ENCODE measurements at places on chromosomes 12 and 14. TPM values are rescaled to one million over a fixed set of nuclear protein-coding genes. Genes with fewer than 3 reads are reported as not detected.
A peak's percentile ranks its signal among the peaks of the same experiment; 100 is the strongest.

FGD4 gene
- 40.2 TPM for total RNA-seq

DNA sequence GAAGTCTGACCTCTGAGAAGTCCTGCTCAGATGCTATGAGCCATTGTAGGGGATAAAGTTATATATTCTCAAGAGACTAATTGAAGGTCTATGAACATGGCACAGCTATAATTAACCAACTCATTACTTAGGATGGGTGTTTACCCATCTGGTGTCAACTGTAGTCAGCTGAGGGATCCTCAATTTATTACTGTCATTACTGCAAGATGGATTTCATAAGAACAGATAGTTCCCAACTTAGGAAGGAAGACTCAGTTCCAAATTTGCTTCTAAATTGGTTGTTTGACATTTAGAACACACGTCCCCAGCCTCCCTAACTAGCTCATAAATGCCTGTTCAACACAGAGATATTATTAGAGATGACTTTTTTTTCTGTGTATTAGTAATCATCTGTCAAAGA lies 81.4 kb downstream of the FRMD6 start:
- DNase-seq: no peak

SOCS4 gene
- total RNA-seq: 18.2 TPM

DNA sequence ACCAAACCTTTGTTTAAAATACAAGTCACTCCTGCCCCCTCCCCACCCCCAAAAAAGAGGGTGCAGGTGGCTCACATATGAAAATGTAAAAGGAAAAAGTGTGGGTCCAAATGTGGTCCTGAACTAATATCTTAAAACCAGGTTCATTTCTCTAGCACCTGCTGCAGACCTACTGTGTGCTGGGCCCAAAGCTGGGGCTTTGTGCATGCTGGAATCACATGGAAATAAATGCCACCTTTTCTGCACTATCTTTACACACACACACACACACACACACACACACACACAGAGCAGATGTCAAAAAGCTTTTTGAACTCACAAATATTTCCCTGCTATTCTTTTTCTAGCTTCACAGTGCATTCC lies 3.2 kb upstream of the BCL11B start:
- no peak for DNase-seq

DNA sequence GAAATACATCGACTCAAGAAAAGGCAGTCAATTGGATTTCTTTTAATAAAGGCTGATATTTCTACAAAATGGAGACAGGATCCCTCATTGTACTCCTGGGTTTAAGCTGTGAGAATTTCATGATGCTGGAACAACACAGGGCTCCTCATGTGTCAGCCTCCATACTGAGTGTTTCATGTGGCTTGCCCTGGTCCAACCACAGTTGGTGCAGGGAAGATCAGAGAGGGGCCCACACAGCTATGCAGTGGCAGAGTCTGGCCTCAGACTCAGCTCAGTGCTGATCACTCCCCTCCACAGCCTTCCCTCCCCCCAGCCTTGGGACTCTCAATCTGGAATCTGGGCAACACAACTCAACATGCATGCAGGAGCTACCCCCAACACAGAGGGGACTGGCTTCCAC lies 122.5 kb upstream of the OVCH1 start:
- DNase-seq: no peak

VRTN gene
- total RNA-seq: not detected

- no peak for DNase-seq
Observed at GRCh38 chr14:62734831-62735230, 310.4 kb downstream of the KCNH5 start.

COCH gene
- total RNA-seq: 0.40 TPM

NDRG2 gene
- 179 TPM for total RNA-seq

GRCh38 chr12:6632026-6632983 lies 3.5 kb downstream of the LPAR5 start:
- DNase-seq: peak; percentile 37

PZP gene
- total RNA-seq: not detected

MAP1LC3B2 gene
- not detected for total RNA-seq

DNA sequence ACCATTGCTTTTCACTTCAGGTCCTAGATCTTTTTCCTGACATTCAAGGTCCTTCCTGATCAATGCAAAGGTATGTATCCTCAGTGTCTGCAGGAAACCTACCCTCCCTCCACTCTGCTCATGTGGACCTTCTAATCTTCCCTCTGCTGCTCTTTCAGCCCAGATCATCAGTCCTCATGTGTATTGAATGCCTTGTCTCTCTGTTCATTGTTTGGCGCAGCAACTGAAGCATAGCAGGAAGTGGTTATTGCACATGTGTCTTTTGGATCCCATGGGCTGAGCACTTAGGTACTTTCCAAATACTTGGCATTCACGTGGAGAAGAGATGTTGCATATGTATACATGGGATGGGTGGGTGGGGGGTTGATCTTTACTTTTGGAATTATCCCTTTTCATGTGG lies 4.3 kb upstream of the NIN start:
- DNase-seq: no peak

RAD52 gene
- total RNA-seq: 27.4 TPM

- DNase-seq: no peak
Observed at GRCh38 chr14:30985796-30986195, 39.7 kb upstream of the AP4S1 start.

GRCh38 chr12:64057706-64058105 lies 164.4 kb downstream of the KICS2 start:
- DNase-seq: no peak

DNA sequence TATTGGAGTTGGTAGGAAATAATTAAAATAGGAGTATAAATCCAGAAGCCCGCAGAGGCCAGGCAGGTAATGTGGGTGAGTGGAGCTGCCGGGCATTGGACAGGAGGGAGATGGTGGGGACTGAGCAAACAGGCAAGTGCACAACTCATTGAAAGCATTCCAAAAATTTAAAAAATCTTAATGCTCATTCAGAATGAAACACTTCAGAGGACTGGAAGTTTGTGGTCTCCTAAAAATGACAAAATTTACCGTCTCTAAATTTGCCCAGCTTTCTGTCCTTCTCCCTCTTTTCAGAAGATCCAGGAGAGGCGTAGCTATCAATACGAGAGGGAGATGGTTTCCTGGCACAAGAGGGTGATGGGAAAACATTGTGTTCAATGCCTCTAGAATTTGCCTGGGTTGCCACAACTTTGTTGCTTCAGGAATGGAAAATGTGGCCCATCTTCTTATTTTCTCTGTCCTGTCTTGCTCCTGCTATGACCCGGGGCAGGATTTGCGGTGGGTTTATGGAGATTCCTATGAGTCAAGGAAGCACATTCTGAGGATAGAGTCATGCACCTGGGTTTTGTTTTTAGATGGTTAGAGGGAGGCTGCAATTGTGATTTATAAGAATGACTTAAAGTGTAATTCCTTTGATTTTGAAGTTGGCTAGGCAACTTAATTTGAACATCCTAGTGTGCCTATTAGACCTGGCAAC lies 72.2 kb downstream of the BORCS5 start:
- DNase-seq: peak; percentile 17

GRCh38 chr12:124939079-124939420 lies 24.6 kb upstream of the UBC start:
- peak; percentile 68 for DNase-seq

- no peak for DNase-seq
Observed at GRCh38 chr14:64951724-64952123, 9.2 kb upstream of the GPX2 start.

DNA sequence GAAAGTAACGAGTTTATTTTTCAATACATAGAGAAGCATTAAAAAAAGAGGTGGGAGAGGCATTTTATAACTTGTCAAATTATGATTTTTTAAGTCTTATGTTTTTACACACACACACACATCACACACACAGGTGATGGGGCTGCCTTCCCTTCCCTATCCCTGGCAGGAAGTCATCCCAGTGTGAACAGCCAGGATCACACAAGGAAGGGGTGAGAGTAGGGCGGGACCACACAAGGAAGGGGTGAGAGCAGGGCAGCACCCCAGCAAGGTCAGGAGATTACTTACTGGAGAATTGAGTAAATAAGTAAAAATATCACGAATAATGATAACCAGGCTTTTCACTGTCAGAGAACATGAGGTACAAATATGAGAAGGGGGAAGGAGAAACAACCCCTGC lies 372.6 kb downstream of the SEC23A start:
- DNase-seq: no peak

GRCh38 chr12:131827961-131828534 lies at the start of gene MMP17:
TSS of gene MMP17 (plus strand) at chr12:131828393. CDS start at chr12:131828495, 102 bp downstream.
- peak; percentile 21 for DNase-seq

CDCA3 gene
- 0.73 TPM for total RNA-seq

- DNase-seq: no peak
Observed at GRCh38 chr12:25052196-25052913, 103.5 kb upstream of the BCAT1 start.

GRCh38 chr14:23120541-23121251 lies 1.6 kb upstream of the CEBPE start:
- DNase-seq: peak; percentile 88

GRCh38 chr12:78584695-78585094 lies 279.9 kb upstream of the SYT1 start:
- no peak for DNase-seq

DNA sequence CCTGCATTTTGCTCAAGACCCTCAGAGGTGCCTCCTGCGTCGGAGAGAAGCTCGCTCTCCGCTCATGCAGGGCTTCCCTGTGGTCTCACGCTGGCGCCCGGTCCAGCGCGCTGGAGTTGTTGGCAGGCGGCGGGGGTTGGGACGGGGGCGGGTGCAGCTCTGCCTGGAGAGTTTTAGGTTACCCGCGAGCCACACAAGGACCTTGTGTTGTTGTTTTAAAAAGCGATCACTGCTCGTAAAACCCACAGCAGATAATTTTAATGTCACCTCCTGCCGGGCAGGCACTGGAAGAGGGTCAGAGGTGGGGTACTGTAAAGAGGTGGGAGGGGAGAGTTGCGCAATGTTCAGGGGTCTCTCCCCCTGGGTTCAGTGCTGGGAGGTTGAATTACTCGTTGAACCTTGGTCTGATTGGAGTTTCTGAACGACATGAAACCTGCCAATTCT lies 850 bp downstream of the SMOC1 start:
- DNase-seq: peak; percentile 26

GRCh38 chr12:128077211-128077916 lies 189.6 kb upstream of the TMEM132C start:
- DNase-seq: no peak

BICDL1 gene
- total RNA-seq: 10.5 TPM

GRCh38 chr12:28507033-28507432 lies 316.8 kb downstream of the CCDC91 start:
- DNase-seq: no peak

GRCh38 chr12:57943438-57944080 lies 2.2 kb downstream of the ATP23 start:
- DNase-seq: no peak

GRCh38 chr14:68342216-68342763 lies 450.6 kb downstream of the ZFP36L1 start:
- DNase-seq: no peak

COX8C gene
- not detected for total RNA-seq

- no peak for DNase-seq
Observed at GRCh38 chr14:100150932-100151587, 8.4 kb downstream of the DEGS2 start.

- no peak for DNase-seq
Observed at GRCh38 chr14:34063042-34063441, 112.2 kb upstream of the EGLN3 start.

DNA sequence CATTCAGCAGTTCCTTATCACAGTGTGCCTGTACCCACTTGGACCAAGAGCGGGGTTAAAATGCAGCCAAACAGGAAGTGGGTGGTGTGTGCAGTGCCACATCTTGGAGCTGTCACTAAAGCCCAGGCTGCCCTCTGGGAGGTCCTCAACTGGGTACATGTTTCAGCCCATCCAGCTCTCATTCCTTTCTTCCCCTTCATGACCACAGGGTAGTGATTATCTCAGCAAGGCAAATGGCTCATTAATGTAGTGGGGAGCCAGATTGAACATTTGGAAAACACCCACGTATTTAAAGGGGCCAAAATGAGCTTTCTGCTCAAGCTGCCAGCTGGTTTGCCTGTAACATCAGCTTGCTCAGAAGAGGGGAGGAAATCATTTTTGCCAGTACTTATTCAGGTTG lies 210.8 kb upstream of the BTG1 start:
- DNase-seq: no peak

POTEM gene
- not detected for total RNA-seq

GPR137C gene
- total RNA-seq: 0.20 TPM

UNG gene
- 33.1 TPM for total RNA-seq

GRCh38 chr12:79019672-79020071 lies 155.1 kb downstream of the SYT1 start:
- no peak for DNase-seq

GRCh38 chr14:75982266-75983018 lies 647 bp upstream of the TGFB3 start:
- peak; percentile 78 for DNase-seq

CCDC175 gene
- total RNA-seq: not detected

GRCh38 chr14:35925319-35925718 lies 99.2 kb downstream of the BRMS1L start:
- no peak for DNase-seq

DNA sequence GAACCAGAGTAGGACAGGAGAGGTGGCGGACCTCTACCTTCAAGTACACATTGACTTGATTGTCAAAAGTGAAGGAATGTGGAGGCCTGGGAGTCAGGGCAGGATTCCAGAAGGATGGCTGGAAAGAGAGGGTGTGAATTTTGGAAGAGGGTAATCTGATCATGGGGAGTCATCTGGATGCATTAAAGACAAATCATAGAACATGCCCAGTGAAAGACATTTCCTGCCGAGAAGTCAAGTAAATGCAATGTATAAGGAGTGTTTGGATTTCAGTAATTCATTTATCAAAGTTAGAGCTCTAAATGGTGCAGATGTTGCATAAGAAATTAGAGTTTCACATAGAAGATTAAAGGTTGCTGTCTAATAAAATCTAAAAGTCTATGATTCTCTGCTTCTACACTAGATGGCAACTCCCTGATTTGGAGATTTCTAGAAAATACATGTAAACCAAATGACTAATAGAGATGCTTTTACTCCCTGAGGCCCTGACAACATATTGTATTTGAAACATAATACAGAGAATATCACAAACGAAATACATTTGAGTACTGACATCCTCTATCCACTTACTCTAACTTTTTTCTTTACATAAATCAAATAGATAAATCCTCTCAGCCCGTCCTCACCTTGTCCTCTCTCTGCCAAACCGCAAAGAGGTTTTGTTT lies 91.3 kb downstream of the KCNA5 start:
- no peak for DNase-seq

GDF3 gene
- not detected for total RNA-seq

DNA sequence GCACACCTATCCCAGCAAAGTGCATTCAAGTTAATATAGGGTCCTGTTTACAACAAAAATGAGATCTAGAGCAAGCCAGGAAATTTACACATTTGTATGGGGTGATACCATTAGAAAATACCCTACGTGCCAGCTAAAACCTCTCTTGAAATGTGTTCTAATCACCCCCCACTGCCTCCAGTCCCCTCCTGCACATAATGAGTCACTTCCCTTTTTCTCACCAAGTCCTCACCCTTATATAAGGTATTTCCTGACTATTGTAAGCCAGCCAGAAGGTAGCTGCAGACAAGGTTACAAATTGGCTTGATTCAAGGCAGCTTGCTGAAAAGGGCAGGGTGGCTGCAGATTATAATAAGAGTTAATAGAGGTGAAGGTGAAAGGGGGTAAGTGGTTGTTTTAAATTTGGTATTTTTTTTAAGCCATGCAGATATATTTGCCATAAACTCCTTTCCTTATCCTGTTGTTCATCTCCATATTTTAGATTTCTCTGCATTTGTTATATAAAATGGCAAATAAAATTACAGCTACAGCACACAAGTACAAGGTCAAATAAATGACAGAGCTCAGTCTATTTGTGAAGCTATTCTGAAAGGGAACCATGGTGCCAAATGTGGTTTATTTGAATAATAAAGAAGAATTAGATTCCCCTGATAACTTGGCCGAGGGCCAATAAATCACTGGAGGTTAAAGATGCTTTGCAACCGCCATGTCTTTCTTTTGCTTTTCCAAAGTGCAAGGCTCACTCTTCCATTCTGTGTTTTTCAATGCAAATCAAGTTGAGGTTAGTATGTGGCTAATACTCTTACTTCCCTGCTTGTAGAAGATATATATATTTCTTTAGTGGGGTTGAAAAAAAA lies 385.9 kb downstream of the EGLN3 start:
- DNase-seq: no peak
